M059J (cell line): ENCODE measurements at places on chromosomes 5 and 9.

GRCh38 chr5:43687275-43687674 lies 84.3 kb downstream of the NNT start:
- no peak for DNase-seq

GRCh38 chr9:82271106-82271561 lies 282.6 kb downstream of the SPATA31D1 start:
- DNase-seq: peak; percentile 39

- DNase-seq: peak; percentile 93
Observed at GRCh38 chr5:40383749-40384651, 295.7 kb upstream of the PTGER4 start.

DNA sequence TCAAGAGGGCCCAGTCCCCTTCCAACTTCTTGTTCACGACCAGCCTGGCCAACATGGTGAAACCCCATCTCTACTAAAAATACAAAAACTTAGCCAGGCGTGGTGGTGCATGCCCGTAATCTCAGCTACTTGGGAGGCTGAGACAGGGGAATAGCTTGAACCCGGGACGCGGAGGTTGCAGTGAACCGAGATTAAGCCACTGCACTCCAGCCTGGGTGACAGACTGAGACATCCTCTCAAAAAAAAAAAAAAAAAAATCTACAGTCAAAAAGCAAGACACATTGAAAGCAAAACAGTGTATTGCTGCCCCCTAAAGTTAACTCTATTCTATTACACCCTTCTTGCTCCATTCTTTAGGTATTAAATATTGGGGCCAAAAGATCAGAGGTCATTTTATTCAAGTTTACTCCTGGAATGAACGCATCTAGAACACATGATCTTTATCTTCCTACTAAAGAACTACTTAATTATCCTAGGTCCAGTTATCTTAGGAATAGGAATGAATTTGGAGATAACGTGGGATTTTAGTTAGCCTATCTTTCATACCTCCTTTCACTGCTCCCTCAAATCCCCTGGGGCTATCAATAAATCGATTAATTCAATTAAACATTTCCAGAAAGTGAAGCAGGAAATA lies 2.4 kb downstream of the ATG12 start:
- peak; percentile 48 for DNase-seq

GRCh38 chr5:16450163-16450562 lies 15.4 kb downstream of the ZNF622 start:
- no peak for DNase-seq
